ENCODE measurements at places on chromosomes 3 and 15. TPM values are rescaled to one million over a fixed set of nuclear protein-coding genes. Genes with fewer than 3 reads are reported as not detected.

- no peaks in the 10 kb centered on the region for H3K36me3 ChIP-seq
- no peak overlapping the region for H3K4me3 ChIP-seq
Observed at GRCh38 chr15:62403164-62403809, 238.2 kb upstream of the C2CD4B start.

- DNase-seq: no peak
- no peaks in the 10 kb centered on the region for H3K4me1 ChIP-seq
- no peaks in the 10 kb centered on the region for H3K36me3 ChIP-seq
- no peaks in the 10 kb centered on the region for H3K27me3 ChIP-seq
- H3K27ac ChIP-seq: no peak overlapping the region
Observed at GRCh38 chr15:86399041-86399954, 319.6 kb downstream of the AGBL1 start.

GALNT15 gene
- 71.5 TPM for total RNA-seq

BOC gene
- total RNA-seq: 103 TPM

GRCh38 chr3:182606905-182607504, 186.3 kb upstream of the ATP11B start:
- H3K36me3 ChIP-seq: no peaks in the 10 kb centered on the region
- H3K4me1 ChIP-seq: no peaks in the 10 kb centered on the region
- no peak overlapping the region for H3K4me3 ChIP-seq
- no peaks in the 10 kb centered on the region for H3K27me3 ChIP-seq

ATP13A5 gene
- total RNA-seq: not detected

- H3K4me3 ChIP-seq: no peak overlapping the region
Observed at GRCh38 chr3:170961616-170962400, 53.4 kb upstream of the EIF5A2 start.

GRCh38 chr3:188282871-188283270, 128.9 kb downstream of the LPP start:
- H3K4me3 ChIP-seq: no peak overlapping the region
- peak overlapping the region; percentile 87 for H3K27ac ChIP-seq

GOLGA8S gene
- 0.24 TPM for total RNA-seq

DNA sequence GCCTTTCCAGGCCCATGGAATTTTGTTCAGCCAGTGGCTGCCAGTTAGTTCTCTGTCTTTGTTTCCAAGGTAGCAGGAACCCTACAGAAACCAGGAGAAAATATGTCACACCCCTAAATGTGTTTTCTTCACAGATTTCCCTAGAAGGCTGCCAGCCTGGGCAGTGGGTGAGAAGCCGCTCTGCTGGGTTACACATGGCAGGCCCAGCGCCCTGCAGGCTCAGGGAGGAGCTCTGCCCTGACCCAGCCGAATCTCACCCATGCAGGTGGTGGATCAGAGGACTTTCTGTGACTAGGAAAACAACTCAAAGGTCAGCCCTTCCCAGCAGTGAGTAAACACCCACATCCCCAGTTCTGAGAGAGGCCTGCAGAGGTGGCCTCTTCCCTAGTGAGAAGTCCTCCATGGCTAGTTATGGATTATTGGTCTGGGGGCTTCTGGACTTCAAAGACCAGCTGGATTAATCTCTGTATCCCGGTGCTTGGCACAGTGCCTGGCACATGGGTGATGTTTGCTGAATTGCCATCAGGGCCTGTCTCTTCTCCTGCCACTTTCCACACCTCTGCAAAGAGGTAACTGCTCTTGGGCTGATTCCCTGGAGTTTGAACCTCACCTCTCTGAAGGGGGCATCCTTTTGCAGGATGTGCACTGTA, 34.7 kb upstream of the BDH1 start:
- no peak for DNase-seq
- H3K4me1 ChIP-seq: no peaks in the 10 kb centered on the region
- H3K27me3 ChIP-seq: no peaks in the 10 kb centered on the region
- no peaks in the 10 kb centered on the region for H3K36me3 ChIP-seq

DNA sequence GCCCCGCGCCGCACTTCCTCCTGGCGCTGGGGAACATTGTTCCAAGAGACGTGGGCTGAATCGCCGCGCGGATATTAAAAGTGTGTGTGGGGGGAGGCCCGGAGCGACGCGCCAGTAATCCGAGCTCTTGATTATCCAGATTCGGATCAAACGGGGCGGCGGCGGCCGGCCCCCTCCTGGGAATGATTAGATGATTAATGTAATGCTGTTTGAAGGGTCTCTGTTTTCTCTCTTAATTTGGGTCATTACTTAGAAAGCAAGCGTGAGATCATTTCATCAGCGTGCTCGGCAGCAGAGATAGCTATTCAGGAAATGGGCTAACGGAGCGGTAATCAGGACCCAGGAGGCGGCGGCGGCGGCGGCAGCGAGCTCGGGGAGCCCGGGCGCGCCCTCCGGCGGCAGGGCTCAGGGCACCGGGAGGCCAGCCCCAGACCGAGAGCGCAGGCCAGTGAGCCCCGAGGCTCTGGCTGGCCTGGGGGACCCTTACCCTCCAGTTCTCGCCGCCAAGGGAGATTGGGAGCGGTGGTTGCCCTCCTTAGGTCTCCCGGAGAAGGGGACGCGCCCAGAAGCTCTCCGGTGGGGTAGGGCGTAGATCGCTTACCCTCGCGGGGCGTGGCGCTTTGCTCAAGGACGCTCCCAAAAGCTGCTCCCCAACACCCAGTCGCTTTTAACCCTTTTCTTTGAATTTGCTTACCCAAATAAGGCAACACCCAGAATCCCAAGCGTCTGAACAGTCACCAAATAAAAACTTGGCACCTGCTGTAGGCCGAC, 4.5 kb downstream of the FEZF2 start:
- H3K27me3 ChIP-seq: peaks cover 61% of the 10 kb centered on the region
- no peak overlapping the region for H3K4me3 ChIP-seq
- no peaks in the 10 kb centered on the region for H3K4me1 ChIP-seq
- no peak overlapping the region for H3K27ac ChIP-seq

AADAC gene
- total RNA-seq: not detected

GRCh38 chr3:114380233-114380651, 86.4 kb downstream of the TIGIT start:
- H3K27me3 ChIP-seq: no peaks in the 10 kb centered on the region
- no peak overlapping the region for H3K4me3 ChIP-seq
- H3K27ac ChIP-seq: peak overlapping the region; percentile 69

CFAP100 gene
- total RNA-seq: not detected

DNA sequence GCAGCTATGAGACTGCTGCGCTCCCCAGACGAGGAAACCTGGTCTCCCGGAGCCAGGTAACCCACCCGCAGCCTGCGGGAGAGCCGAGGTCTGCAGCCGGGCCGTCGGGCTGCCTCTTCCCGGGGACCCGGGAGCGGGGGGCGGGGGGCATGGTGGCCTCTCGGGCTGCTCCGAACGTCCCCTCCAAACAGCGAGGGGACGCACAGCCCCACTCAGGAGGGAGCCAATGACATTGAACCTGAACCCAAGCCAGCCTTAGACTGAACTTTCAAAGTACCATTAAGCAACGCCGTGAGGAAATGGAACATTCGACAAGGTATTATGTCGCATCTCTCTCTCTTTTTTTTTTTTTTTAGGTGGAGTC, 29.8 kb upstream of the ALDH1A3 start:
- H3K27ac ChIP-seq: peak overlapping the region; percentile 42
- no peaks in the 10 kb centered on the region for H3K36me3 ChIP-seq

DNA sequence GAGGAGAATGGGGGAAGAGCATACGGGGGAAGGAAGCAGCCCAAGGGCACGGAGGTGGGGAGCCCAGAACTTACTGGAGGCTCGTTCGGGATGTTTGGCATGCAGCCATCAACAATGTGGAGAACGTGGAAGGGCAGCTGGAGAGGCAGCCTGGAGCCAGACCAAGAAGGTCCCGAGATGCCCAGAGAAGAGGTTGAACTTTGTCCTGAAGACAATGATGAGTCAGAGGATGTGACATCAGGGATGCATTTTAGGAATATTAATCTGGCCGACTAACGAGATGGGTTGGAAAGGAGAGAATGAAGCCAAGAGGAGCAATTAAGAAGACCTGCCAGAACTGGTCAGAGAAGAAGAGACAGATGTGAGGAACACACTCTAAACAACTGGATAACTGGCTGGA, 98.2 kb downstream of the SRGAP3 start:
- H3K27ac ChIP-seq: no peak overlapping the region
- no peaks in the 10 kb centered on the region for H3K27me3 ChIP-seq
- no peaks in the 10 kb centered on the region for H3K36me3 ChIP-seq
- no peak overlapping the region for H3K4me3 ChIP-seq
- no peak for DNase-seq
- peaks cover 4% of the 10 kb centered on the region for H3K4me1 ChIP-seq

GRCh38 chr3:13836658-13837587, 42.9 kb downstream of the WNT7A start:
- H3K4me3 ChIP-seq: no peak overlapping the region
- H3K36me3 ChIP-seq: no peaks in the 10 kb centered on the region
- no peaks in the 10 kb centered on the region for H3K4me1 ChIP-seq
- no peak for DNase-seq
- no peaks in the 10 kb centered on the region for H3K27me3 ChIP-seq

DNA sequence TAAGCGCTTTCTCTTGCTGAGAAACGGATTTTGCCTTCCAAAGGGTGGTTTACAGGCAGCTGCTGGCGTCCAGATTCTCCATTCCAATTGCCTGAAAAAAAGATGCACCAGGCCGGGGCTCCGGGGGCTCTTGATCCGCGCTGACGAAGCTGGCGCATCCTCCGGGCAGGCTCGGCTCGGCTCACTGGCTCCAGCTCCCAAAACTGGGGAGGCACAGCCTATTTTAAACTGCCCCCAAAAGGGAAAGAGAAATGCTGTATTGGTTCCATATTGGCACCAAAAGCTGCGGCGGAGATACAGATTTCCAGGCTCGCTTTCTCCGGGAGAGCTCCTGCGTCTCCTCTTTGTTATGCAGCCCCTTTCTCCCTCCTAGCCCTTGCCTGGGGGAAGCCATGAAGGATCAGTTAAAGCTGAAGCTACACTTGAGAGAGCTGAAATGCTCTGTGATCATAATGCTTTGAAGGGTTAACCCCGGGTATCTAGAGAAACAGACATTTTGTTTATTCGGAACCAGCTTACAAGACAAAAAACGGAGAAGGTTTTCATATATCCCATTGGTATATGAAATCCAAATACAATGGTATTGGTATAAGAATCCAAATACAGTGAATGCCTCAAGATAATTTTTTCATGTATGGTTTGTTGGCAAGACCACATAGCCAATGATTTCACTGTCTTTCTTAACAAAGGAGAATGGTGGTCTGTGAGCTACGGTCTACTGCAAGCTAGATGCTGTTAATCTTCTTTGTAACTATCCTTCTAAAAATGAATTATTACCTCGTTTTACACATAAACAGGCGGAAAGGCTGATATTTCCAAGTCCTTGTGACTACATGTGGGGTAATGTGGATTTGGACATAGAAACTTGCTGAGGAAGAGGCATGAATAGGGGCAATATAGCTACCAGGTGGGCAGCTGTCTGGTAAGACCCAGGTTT, 693 bp downstream of the CD200 start:
- H3K27ac ChIP-seq: peak overlapping the region; percentile 92
- peak; percentile 36 for DNase-seq
- H3K4me3 ChIP-seq: peak overlapping the region; percentile 72
- no peaks in the 10 kb centered on the region for H3K36me3 ChIP-seq

DNA sequence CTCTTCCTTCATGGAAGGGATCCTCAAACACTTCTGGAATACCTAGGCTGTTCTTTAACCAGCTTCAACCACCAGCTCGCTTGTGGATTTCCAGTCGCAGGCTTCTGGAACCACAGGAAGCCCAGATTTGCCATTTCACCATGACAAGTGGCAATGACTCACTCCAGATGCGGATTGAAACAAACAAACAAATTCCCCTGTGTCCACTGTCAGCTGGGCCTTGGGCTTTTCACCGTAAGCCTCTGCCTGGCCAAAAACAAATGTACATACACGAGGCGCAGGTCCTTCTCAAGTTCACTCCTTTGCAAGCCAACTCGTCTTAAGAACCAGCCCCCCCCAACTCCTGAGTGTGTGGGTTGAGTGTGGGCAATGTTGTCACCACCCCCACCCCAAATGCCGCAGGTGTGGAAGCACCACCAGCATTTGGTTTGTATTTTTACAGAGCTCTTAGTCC, 8.8 kb downstream of the BCL6 start:
- H3K4me1 ChIP-seq: peaks cover 6% of the 10 kb centered on the region
- H3K27me3 ChIP-seq: no peaks in the 10 kb centered on the region
- DNase-seq: no peak
- no peak overlapping the region for H3K4me3 ChIP-seq
- H3K36me3 ChIP-seq: no peaks in the 10 kb centered on the region

DNA sequence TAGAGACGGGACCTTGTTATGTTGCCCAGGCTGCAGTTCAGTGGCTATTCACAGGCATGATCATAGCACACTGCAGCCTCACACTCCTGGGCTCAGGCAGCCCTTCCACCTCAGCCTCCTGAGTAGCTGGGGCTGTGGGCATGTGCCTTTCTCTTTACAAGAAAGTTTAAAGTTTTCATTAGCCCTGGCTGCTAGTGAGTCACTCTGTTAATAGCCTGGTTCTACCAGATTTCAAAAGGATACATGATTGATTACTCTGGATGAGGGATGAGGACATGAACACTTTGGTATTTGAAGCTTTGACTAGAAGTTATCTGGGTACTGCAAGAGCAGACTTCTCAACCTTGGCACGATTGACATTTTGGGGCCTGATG, 95.1 kb downstream of the DHX36 start:
- no peaks in the 10 kb centered on the region for H3K36me3 ChIP-seq
- no peaks in the 10 kb centered on the region for H3K4me1 ChIP-seq
- H3K27ac ChIP-seq: no peak overlapping the region
- H3K27me3 ChIP-seq: no peaks in the 10 kb centered on the region
- H3K4me3 ChIP-seq: no peak overlapping the region

AADACL2 gene
- 0.21 TPM for total RNA-seq

DNA sequence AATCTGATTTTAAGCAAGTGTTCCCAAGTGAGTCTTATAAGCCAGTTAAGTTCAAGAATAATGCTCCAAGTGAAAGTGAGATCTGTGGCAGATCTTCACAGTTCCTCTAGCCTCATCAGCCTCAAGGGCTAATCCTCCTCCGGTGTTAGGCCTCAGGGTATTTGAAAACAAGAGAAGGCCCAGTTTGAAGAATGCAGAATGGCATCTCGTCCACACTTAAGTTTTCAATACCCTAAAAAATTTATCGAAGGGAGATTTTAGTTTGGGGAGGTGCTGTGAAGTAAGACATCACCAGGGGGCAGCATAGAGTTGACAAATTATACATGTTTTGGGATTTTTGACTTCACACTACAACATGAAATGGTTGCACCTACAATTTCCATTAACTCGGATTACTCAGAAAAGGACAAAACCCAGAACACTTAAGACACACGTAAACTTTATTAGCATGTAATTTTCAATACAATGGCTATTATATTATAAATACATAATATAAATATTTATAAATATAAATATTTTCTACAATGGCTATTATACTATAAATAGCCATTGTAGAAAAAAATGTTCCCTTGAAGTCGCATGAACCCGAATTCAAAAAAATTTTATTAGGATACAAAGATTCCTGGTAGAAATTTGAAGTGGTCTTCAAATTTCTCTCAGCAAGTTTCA, 2.3 kb upstream of the TMEM266 start:
- no peaks in the 10 kb centered on the region for H3K27me3 ChIP-seq
- no peaks in the 10 kb centered on the region for H3K36me3 ChIP-seq
- no peak for DNase-seq
- H3K4me1 ChIP-seq: no peaks in the 10 kb centered on the region
- H3K4me3 ChIP-seq: no peak overlapping the region

CCDC39 gene
- not detected for total RNA-seq

Measured in uterus (tissue), 4 donors.